ENCODE measurements at places on chromosomes 7 and 10.
A peak's percentile ranks its signal among the peaks of the same experiment; 100 is the strongest.

DNA sequence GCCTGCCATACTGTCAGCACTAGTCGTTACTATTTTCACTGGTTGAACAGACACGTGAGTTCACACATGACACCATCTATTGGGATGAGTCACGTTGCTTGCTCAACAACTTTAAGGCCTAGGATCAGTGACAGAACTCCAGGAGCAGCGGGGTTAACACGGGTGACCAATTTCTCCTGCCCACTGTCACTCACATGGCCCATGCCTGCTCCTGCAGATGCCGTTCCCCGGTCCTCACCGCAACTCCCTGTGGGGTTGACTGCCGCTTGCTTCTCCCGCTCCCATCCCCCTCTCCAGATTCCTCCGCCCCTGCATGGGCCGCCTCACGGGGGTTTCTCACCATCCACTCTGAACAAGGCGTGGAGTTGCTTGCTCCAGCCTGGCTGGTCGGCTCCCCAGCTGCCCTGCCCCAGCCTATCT, 128.2 kb downstream of the TAX1BP1 start:
- DNase-seq: no peak

DNA sequence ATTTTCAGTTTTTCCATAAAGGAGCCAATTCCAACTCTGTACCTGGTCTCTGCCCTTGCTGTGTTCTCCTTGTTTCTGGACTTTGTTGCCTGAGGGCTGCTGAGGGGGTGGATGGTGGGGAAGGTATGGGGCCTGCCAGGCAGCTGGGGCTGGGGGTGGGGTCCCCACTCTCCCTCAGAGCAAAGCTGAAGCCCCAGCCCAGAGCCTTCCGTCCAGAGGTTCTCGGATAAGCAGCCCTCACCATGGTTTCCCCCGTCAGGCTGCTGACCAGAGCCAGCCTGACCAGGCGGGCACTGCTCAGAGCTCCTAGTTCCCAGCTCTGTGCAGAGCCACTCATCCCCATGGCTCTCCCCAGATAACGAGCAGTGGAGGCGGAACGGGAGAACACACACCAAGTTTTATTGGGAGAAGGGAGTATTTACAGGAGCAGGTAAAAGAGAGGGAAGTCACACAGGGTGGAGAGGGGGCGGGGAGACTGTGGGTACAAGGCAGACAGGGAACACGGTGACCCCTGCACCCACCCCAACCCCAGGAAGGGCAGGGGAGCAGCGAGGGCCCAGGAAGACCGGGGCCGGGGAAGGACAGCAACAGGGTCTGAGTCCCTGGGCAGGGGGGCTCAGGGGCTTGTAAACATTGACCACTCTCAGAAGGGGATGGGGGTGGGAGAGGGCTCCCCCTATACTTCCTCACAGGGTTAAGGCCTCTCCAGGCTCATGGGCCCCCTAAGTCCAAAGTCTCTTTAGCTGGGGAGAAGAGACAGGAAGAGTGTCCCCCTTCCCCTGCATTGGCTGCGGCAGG, 5.8 kb downstream of the GNB2 start:
- peak; percentile 49 for DNase-seq

GRCh38 chr10:22545643-22546042, 168.7 kb downstream of the PIP4K2A start:
- DNase-seq: no peak

DNA sequence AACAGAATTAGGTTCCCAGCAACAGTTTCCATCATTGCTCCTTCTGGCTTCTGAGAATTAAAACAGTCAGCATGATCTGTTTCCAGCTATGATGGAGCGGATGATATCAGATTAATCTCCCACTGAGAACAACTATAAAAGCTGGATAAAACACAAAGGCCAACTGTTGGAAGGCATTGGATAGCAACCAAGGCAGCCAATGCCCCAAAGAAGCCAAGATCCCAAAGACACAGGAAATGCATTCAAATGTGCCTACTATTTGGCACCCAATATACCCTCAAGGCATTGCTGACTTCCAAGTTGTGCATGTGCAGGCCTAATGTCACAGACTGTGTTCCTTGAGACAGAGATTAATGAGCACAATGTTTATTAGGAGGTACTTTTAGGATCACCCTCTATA, 259.3 kb downstream of the ARHGAP12 start:
- DNase-seq: peak; percentile 89

- DNase-seq: no peak
These were observed 48.4 kb upstream of the CUL1 start for GRCh38 chr7:148650232-148650858.

- DNase-seq: peak; percentile 43
These were observed 309.1 kb downstream of the MDFIC start for GRCh38 chr7:115230882-115231571.

DNA sequence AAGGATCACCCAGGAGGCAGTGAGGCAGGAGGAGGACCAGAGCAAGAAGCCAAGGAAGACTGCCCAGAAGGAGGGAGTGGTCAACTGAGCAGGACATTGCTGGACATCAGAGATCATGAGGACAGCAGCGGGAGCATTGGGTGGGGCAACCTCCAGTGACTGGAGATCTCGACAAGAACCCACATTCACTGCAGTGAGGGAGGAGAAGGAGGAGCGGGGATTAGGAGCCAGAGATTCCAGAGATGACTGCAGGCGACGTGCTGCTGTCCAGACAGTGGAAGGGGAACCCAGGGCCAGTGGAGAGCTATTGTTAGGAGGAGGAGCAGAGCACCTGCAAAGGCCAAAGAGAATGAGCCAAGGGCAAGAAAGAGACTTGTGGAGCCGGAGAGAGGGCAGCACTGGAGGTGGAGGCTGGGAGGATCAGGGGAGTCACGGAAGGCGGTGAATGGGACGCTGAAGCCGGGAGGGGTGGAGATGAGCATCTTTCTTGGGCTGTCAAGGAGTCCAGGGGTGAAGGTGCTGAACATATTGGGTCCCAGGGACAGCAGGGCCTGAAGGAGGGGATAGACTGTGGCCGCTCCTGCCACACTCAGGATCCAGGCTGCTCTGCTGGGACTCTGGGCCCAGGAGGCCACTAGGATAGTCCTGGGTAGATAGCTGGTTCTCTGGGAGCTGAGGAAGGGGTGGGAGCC, 140.1 kb upstream of the UNC5B start:
- no peak for DNase-seq

- peak; percentile 38 for DNase-seq
These were observed 176.5 kb upstream of the CCZ1B start for GRCh38 chr7:7002418-7003062.

GRCh38 chr7:3091631-3092030, 48.0 kb upstream of the CARD11 start:
- DNase-seq: no peak

GRCh38 chr10:11551916-11552602, 59.4 kb downstream of the USP6NL start:
- peak; percentile 31 for DNase-seq

DNA sequence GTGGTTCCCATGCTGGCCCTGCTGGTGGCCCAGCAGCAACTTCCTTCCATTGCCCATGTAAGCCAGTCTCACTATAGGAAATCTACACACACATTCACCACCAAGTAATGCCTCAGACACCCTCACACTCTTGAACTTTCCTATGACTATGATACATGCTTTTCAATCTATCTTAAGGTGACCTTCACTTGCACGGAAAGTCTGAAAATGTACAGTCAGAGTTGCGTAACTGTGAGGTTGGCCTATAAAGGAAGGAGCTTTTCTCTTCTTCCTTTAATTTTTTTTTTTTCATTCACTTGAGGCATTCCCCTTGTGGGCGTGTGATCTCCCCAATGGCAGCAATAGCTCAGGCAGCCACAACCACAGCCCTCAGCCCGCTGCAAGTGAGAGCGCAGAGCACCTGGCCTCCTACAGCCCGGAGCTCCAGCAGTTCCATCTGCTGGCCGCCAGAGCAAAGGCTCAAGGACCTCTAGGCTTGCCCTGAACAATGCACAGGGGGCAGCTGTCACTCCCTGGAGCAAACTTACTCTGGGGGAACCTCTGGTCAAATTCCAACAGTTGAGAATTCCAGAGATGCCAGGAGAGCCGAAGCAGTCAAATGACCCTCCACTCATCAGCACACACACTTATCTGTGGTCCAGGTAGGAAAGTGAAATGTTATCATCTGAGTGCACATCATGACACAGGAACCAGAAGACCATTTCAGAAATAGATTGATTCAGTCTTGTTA, 123.1 kb upstream of the ADO start:
- DNase-seq: no peak

DNA sequence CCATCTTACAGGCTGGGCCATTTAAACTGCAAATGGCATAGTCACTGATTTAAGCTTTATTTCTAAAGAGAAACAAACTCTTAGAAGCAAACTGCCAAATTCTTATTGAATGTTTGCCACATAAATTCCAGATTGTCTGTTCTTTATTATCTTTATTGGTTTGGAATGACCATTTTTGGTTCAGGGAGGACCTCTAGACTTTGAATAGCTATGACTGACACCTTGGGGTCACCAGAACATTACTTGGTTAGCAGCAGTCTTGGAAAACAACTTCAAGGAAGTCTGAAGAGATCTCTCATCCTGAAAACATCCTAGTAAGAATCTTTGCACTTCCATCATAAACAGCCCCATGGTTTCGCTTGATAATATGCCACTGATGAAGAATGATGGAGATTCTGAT, 197.1 kb downstream of the SUGCT start:
- DNase-seq: no peak

DNA sequence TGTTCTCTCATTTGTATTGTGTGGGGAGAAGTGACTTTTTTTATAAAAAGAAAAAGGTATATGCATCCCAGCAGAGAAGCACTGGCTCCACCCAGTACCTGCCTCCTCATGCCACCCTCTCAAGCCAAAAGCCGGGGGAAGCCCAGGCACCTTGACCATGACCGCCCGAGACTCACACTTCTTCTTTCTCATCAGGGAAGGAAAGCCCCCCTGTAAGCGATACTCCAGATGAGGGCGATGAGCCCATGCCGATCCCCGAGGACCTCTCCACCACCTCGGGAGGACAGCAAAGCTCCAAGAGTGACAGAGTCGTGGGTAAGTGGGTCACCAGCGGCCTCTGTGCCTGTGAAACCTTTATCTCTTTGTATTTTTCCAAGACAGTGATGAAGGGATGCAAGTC, 22.9 kb downstream of the IKZF1 start:
- DNase-seq: no peak

DNA sequence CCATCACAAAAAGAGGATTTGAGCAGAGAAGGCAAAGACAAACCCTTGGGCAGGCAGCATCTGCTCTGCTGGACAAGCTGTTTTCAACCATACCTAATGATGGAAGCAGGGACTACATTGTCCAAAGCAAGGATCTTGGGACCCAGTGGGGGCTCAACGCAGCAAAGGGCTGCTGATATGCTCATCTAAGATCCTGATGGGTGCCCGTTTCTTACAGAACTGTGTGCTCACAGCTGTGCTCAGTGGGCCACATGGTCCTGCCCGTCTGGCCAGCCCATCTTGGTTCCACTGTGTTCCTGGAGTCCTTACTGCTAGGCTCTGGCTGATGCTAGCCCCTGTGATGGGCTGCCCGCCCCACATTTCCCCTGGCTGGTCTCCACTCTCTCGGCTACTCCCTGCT, 36.1 kb downstream of the GPRIN2 start:
- DNase-seq: no peak

DNA sequence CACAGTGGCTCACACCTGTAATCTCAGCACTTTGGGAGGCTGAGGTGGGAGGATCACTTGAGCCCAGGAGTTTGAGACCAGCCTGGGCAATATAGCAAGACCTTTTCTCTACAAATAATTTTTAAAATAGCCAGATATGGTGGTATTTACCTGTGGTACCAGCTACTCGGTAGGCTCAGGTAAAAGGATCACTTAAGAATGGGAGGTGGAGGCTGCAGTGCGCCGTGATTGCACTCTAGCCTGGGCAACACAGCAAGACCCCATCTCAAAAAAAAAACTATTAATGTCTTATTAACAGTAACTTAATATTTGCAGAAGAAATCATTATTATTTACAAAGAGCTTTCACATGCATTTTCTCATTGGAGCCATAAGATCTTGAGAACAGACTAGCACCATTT, 103.6 kb downstream of the SGMS1 start:
- DNase-seq: no peak

DNA sequence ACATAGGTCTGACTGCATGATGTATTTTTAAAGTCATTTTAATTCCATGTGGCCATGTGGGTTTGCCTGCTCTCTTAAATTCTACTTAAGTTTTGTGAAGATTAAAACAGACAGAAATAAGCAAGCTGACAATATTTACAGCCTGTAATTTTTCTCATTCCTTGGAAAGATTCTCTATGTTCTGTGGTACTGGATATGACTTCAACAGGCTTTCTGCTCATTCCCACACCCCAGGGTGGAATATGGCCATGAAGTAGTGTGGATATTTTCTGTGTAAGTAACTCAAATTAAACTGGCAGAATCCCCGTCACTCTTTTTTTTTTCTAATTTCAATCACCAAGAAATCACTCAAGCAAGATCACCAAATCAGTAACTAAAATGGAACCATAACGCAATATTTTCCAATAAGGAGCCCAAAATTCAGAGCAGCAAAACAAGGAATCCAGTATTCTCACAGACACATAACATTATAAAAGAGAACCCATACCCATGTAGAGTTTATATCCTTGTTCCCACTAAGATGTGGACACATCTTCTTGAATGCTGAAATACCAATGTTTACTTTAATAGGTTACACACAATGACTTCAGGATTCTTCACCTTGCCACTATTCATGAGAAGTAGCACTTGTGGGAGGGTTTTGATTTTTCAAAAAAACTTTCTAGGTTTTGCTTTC, 5.7 kb downstream of the HOXA5 start:
- no peak for DNase-seq

DNA sequence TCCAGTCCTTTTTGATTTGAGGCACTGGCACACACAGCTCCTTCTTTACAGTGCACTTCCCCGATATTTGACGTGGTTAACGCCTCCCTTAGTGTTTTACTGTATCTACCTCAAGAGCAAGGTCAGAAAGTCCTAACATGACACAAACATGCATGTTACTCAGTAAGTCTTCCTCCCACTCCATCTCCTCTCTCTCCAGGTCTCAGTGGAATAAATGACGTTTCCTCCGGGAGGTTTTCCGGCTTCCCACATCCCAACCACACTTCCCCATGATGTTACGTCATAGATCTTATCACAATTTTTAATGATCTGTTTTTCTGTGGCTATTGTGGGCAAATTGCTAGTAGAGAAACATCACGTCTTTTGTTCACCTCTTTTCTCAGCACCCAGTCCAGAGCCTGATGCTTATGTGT, 165.7 kb downstream of the PTPN20 start:
- no peak for DNase-seq

DNA sequence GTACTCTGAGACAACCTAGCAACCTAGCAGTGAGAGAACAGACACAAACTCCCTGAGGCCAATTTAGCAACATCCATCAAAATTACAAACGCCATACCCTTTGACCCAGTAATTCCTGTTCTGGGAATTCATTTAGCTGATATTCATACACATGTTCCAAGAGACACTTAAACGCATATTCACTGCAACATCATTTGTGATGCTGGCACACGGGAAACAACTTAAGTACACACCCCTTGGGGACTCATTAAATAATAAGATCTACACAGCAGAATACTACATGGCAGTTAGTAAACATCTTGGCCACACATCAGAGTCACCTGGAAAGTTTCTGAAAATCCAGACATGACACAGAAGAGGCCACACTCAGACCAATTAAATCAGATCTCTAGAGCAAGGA, 17.6 kb downstream of the NUDCD3 start:
- no peak for DNase-seq

- DNase-seq: no peak
These were observed 1.7 kb downstream of the TNS3 start for GRCh38 chr7:47580175-47580706.

All from putamen (tissue), 1 donor.